ENCODE measurements at places on chromosomes 12 and 14. TPM values are rescaled to one million over a fixed set of nuclear protein-coding genes. Genes with fewer than 3 reads are reported as not detected.

DNA sequence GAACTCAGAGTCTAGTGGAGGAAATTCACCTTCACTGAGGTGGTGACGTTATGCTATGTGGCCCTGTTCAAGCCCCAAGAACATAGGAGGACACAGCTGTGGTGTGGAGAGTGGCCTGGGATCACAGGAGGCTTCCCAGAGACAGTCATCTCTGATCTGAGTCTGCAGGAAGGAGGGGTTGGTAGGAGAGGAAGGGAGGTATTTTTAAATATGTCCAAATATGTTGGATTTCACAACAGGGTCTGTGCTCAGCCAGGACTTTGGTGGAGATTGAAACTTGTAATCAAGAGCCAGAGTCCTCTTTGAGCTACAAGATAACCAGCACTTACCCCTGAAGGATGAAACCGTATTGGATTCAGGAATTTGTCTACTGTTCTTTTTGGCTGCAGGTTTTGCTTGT is 26.4 kb upstream of the MED13L start:
- DNase-seq, result no peak

- DNase-seq, result no peak
Observed at GRCh38 chr14:89723930-89724627, 230.5 kb downstream of the EFCAB11 start.

GRCh38 chr14:59483363-59483762 is 845 bp downstream of the L3HYPDH start:
- peak; percentile 12 for DNase-seq

DNA sequence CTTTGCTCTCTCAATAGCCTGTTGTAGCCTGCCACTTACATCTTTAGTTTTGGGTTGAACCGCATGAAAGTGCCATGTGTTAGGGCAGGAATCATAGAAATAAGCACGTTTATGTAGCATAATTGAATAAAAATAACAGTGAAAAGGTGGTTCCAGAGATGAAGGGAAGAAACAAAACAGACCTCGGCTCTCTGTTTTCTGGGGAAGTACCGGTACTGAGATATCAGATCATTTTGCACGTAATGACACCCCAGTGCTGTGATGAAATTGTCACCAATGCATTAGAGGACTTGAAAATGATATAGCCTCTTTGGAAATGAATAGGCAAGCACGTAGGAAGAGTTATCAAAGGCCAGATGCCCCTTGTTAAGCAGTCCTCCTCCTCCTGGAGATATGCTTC is 42.5 kb upstream of the DLK1 start:
- no peak for DNase-seq

HCAR2 gene
- total RNA-seq, result not detected

ZBTB1 gene
- 37.8 TPM for total RNA-seq

TESPA1 gene
- not detected for total RNA-seq

Data from A172 (cell line).